ENCODE measurements at places on chromosomes 5 and 9.
A peak's percentile ranks its signal among the peaks of the same experiment; 100 is the strongest.

GRCh38 chr9:27022920-27023319 is 17.4 kb upstream of the LRRC19 start:
- no peak for DNase-seq

GRCh38 chr5:35884773-35885172 is 28.1 kb downstream of the IL7R start:
- no peak for DNase-seq

DNA sequence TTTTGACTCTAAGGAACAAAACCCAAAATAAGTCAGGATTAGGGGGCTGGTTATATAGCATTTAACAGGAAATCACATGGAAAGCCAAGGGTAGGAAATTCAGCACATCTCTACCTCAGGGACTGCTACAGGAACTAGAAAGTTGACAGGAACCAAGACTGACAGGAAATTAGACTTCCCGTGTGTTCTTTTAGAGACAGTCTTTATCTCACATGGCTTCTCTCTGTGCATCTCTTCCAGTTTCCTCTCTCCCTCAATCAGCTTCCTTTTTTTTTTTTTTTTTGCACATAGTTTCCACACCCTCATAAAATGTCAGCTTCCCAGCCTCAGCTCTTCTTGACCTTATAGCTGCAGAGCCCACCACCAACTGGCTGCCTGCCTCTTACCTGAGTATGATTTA is 4.8 kb downstream of the RECK start:
- DNase-seq, result no peak

GRCh38 chr5:163540696-163541095 is 35.3 kb downstream of the MAT2B start:
- no peak for DNase-seq

- DNase-seq, result no peak
Observed at GRCh38 chr9:89598926-89599325, 5.9 kb upstream of the GADD45G start.

DNA sequence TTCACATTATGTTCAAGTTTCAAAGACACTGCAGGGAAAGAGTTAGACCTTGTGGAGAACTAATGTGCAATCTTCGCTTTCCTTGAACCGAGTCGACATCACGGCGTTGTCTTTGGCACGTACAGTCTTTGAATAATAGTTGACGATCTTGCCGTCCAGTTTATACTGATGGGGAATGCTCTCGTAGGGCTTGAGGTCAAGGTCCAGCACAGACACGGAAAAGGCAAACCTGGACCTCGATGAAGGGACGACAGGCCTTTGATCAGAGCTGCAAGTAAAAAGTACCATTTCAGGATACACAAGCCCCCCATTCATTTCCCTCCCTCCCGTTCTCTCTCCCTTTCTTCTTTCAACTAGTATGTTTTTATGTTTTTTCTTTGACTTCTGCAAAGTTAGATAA is 54.1 kb downstream of the IPPK start:
- DNase-seq, result no peak

DNA sequence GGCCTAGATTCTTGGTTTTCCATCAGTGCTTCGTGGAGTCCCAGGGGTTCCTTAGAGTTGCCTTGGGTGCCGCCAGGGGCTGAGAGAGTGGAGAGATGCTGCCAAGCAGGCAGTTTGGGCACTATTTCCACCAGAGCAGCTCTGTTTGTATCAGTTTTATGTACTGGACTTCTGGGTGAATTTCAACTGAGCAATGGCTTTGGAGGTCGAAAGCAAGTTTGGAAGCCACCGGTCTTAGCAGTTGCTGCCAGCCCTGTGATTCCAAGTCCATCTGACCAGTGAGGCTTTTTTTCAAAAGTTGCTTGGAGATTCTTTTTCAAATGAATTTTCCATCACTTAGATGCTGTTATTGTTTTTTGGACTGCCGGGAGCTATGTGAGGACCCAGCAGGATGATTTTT is 68.5 kb downstream of the ANGPTL2 start:
- DNase-seq, result no peak

- no peak for DNase-seq
Observed at GRCh38 chr9:114037961-114038723, 40.0 kb downstream of the AMBP start.

GRCh38 chr9:9893837-9894236 is 719.0 kb downstream of the PTPRD start:
- DNase-seq, result no peak

GRCh38 chr5:96984506-96985192 is 48.8 kb downstream of the LNPEP start:
- DNase-seq, result no peak

- peak; percentile 17 for DNase-seq
Observed at GRCh38 chr9:36306471-36307306, 48.4 kb upstream of the GNE start.

DNA sequence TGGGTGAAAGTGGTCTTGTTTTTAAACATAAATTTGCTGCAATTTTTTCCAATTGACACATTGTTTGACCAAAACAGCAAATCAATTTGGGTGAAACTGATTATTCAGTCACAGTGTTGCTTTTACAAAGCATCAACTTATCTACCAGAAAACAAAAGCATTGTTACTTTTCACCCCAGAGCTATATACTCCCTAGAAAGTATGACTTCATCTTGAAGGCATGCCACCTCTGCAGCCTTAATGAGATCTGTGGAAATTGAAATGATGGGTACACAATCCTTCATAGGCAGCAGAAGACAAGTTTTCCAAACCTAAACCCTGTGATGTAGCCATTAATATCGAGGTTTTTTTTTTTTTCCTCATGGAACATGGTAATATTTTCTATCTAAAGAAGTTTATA is 615.9 kb downstream of the CHSY3 start:
- DNase-seq, result no peak

DNA sequence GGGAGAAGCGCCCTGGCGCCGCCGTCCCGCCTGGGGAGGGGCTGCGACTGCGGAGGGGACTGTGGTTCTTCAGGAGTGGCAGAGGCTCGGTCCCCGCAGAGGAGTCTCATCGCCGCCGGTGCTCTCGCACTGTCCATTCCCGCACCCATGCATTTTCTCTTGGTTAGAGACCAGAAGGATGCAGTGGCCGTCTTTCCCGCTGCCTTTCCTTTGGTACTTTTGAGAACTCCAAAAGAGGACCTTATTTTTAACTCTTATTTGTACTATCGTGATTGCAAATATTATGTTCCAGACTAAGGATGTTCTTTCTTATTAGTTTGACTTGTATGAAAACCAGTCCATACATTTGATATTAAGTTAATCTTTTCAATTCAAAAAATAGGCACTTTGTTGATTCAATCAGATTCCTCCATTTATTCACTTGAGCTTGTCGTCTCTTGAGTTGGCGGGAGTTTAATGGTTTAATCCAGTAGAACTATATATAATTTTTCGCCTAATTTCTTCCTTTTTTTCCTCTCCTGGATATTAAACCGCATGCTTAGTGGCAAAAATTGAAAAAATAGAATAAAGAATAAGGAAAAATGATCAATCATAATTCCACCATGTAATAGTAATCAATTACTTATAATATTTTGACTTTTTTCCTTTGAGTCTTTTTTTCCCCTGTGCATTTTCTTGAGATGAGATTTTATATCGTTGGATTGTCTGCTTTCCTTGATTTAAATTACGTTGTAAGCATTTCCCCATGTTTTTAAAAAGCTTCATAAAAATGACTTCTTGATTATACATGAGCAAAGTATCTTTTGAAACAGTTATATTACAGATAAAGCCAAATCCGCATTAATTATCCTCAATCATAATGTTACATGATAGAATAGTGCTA is 861 bp downstream of the ZFYVE16 start:
- DNase-seq, result peak; percentile 2

GRCh38 chr9:124765439-124765835 is 5.7 kb downstream of the NR6A1 start:
- DNase-seq, result no peak

DNA sequence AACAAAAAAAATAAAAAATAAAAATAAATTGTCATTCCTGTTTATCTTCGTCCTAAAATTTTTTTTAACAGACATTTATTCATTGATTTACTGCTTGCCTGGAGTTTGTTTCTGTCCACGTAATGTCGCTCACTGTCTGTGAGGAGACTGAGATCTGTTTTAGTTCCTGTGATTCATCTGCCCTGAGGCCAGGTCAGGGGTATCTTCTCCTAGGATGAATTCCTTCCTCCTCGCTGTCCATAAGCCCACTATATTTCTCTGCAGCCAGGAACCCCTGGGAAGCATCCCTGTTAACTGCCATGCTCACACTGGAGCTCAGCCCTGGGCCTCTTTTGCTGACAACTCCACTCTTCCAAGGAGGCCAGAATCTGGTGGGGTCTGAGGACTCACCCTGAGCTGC is 682.0 kb downstream of the MTRR start:
- no peak for DNase-seq

GRCh38 chr5:3009605-3010004 is 258.1 kb upstream of the IRX2 start:
- DNase-seq, result no peak

- DNase-seq, result no peak
Observed at GRCh38 chr5:156640691-156641241, 209.3 kb upstream of the PPP1R2B start.

DNA sequence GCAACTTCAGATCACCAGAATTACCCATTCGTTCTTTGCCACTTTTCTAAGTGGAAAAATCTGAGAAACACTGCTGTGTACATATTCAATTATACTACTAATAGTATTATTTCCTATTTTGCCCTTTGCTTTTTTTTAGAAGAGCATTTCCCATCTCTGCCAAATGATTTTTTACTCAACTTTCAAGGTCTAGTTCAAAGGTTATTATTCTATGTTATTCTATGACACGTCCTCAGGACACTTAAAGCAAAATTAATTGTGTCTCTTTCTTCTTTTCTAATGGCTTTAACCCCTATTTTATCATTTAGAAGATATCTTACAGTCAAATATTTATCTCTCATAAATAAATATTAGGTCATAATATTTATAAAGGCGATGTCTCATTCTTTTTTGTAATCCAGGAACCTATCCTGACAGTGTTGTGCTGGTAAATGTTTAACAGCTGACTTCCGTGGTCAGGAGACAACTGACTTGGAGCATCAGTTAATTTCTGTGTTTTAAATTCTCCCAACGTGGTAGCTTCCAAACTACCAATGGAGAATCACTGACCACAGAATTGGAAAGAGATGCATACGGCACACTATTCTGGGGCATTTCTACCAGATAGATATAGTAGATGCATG is 375.2 kb downstream of the ARRDC3 start:
- no peak for DNase-seq

DNA sequence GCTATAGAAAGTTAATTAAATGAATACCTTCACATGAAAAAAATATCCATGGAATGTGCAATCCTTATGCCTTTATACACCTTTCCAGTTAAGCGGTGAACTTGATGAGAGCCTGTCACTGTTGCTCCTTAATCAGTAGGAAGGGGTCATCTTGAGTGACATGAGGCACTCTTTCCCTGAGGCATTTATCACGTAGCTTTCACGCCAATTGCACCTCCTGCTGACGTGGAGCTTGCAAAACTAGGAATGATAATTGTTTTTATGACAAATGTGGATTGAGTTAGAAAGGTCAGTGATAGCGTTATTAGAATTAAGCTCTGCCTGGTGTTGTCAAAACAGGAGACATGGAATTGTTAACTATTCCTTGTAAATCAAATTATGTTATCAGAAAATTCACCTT is 79.7 kb downstream of the SLF1 start:
- no peak for DNase-seq

- no peak for DNase-seq
Observed at GRCh38 chr5:78983601-78984438, 1.3 kb downstream of the ARSB start.

DNA sequence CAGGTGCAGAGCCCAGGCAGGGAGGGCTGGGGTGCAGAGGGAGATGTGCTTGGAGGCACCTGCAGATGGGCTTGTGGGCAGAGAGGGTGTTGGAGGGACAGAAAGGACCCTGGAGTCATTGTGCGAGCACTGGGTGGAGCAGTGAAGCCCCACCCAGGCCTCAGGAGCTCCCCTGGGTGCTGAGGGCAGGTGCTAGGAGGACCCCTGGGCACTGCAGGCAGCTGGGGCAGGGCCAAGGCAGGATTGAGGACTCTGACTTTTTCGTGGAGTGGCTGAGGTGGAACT is 10.3 kb upstream of the SLC6A18 start:
- DNase-seq, result no peak

- no peak for DNase-seq
Observed at GRCh38 chr9:70053864-70054263, 10.2 kb downstream of the MAMDC2 start.

DNA sequence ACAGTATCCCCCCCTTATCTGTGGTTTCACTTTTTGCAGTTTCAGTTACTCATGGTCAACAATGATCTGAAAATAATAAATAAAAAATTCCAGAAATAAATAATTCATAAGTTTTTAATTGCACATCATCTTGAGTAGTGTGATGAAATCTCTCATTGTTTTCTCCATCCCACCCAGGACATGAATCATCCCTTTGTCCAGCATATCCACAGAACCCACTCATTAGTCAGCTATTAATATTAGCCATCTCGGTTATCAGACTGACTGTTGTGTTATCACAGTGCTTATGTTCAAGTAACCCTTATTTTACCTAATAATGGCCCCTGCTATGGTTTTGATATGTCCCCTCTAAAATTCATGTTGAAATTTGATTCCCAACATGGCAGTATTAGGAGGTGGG is 40.7 kb downstream of the FAM114A2 start:
- no peak for DNase-seq

DNA sequence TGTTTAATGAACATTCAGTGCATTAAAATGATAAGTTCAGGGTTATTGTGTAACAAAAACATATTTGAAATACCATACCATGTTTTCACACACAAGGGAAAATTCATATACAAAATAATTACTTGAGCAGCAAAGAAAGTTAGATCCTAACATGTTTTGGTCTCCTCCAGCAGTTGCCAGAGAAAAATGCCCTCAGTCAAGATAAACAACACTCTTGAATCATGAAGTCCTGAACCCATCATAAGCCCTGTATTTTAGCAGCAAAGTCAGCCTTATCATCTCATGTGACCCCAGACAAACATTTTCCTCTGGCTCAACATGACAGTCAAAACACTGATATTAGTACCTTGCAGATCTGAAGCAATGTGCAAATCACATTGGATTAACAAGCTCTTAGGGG is 1541.1 kb upstream of the WWC1 start:
- no peak for DNase-seq

- no peak for DNase-seq
Observed at GRCh38 chr5:158275511-158275910, 416.6 kb upstream of the CLINT1 start.

DNA sequence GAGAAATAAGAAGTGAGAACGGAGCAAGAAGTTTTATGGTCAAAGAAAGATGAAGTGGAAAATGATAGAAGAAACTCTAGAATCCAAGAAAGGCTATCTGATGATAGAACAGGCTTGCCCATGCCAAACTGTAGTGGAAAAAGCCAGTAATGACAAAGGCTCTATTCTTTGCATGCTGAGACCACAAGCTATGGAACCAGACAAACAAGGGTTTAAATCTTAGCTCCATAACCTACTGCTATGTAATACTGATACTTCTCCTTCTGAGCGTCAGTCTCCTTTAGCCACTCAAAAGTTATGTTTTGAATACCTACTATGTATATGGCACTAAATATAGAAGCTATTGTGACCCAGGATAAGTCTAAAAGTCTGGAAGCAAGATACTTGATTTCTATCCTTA is 51.2 kb upstream of the TRIM32 start:
- no peak for DNase-seq
